ENCODE measurements at places on chromosomes 1 and 21.

- no peak for DNase-seq
Measured at GRCh38 chr1:109726007-109726406, 14.0 kb downstream of the GSTM5 start.

GRCh38 chr1:88052167-88052566, 631.9 kb upstream of the PKN2 start:
- DNase-seq, result no peak

DNA sequence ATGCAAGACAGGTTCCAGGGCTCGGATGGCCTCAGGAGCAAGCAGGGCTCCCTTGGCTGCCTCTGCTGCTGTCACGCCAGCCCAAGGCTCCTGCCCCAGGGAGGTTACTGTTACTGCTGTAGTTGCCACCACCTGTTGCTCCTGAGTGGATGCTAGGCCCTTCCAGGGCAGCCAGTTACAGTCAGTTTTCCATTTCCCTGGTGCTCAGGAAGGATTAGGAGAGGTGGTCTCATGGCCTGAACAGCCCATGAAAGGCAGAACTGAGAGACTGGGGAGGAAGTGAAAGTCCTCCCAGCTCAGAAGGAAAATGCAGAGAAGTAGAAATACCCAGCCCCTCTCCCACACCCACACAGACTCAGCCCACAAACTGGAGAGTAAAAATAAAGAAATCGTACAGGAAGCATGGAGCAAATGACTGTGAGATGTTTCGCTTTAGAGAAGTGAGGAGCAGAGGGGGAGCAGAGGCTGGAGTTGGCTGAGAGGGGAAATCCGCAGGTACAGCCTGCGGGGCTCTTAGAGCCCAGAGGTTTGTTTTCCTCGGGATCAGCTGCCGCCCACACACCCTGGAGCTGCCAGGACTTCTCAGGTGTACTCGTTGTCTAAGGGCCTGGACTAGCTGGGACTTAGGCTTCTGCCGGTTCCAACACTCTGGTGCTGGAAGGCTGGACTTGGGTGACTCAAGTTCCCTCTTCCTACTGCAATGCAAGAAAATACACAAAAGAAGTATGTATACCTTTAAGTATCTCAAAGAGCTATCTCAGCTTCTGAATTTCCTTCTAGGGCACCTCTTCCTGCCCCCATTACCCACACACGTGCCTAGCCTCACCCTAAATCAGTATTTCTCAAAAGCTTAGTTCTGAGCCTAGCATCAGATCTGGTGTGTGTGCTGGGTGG, 2.3 kb downstream of the IL6R start:
- peak; percentile 88 for DNase-seq

DNA sequence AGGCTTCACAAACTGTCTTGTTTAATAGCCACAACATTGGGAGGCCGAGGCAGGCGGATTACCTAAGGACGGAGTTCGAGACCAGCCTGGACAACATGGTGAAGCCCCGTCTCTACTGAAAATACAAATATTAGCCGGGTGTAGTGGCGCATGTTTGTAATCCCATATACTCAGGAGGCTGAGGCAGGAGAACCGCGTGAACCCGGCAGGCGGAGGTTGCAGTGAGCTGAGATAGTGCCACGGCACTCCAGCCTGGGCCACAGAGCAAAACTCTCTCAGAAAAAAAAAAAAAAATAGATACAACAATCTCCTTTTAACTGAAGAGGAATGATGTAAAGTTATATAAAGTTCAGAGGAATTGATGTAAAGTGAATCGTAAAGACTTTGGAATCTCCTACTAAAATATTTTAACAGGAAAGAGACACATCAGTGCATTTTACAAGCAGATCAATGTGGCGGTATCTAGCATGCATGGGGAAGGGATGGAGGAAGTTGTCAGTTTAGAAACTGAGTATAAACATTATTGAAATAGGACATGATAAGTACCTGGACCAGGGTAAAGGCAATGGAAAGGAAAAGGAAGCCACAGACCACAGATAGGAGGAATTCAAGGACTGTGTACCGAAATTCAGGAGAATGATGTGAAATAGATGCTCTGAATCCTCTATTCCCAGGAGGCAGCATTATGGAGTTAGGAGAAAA, 41.5 kb downstream of the PTPRC start:
- no peak for DNase-seq

GRCh38 chr1:8152731-8153702, 126.9 kb upstream of the ERRFI1 start:
- DNase-seq, result no peak

GRCh38 chr21:31908106-31909031, 35.5 kb downstream of the HUNK start:
- no peak for DNase-seq

DNA sequence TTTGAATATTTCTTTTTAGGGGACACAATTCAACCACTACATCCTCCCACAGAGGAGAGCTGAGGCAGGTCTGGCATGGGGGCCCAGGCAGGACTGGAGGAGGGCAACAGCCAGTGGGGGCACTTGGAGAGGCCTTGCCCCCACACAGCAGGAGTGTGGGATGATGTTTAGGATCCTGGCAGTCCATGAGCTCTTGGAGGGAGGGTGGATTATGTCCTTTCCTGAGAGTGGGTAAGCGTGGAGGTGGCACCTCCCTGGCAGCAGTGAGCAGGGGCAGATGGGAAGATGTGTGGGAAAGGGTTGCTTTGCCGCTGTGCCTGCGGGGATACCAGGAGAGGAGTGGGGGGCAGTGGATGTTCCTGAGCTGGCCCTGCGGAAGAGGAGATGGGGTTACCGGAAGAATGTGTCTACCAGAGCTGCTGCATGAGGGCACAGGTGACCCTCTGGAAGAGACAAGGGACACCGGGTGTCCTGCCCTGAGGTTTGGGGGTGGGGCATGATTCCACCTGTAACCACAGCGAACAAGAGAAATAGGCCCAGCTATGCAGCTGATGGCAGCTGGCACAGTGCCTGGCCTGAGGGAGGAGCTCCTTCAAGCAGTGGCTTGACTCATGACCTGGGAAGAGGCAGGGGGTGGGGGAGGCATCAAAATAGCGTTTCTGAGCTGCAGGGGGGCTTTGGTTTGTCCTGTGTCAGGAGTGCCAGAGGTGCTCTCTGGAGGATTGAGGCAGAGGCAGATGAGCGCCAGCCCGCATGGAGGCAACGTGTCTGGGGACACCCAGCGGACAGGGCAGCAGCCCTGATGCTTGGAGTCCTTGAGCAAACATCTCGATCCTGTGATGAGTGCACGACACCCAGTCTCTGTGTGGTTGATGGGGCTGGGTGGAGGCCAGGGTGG, 123.9 kb upstream of the TMPRSS2 start:
- no peak for DNase-seq

GRCh38 chr1:27122652-27123051, 32.3 kb downstream of the SLC9A1 start:
- peak; percentile 81 for DNase-seq

DNA sequence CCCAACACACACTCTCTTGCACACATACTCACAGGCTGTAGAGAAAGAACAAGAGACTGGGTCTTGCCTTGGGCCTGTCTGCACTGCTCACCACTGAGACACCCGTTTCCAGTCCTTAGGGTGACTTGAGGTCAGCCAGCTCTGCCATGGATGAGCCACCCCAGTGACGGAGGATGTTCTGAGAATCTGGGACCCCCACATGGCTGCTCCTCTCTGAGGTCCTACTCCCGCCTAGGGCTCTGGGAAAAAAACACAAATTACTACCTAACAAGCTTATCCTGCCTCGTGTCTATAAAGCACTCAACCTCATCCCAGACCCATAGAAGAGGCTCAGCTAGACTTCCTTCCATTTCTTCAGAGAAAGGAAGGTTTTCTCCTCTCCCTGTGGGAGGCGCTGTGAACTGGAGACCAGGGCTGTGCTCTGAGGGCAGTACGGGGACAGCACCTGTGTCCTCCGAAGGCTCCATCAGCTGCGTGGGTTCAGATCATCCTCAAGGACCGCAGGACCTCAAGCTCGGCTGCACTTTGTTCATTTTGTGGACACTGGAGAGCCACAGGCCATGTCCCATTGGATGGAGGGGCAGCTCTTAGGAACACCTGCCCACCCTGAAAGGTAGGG, 4.3 kb upstream of the CLEC20A start:
- no peak for DNase-seq

GRCh38 chr1:229889031-229889517, 178.0 kb upstream of the GALNT2 start:
- DNase-seq, result no peak

GRCh38 chr21:26962621-26963181, 4.2 kb downstream of the ADAMTS5 start:
- no peak for DNase-seq

Measured in NB4 (cell line).